ENCODE measurements at places on chromosomes 3 and 15. TPM values are rescaled to one million over a fixed set of nuclear protein-coding genes. Genes with fewer than 3 reads are reported as not detected.

CCRL2 gene
- total RNA-seq, result 14.4 TPM

SHF gene
- 2.1 TPM for total RNA-seq

DNA sequence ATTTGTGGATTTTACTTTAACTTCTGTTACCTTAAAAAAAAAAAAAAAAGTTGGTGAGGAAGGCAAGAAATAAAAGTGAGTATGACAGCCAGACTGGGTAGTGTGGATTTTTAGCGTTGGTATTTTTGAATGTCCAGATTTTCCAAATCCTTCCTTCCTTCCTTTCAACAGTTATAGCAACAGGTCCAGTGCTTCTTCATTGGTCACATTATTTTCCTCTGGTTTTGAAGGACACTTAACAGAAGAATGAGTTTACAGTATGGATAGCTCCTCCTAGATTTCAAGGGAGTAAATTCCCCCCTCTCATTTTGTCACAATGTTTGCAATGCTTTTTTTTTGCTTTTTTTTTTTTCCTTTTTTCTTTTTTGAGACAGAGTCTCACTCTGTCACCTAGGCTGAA is 6.4 kb downstream of the MAPKBP1 start:
- peaks cover 9% of the 10 kb centered on the region for H3K36me3 ChIP-seq
- H3K4me1 ChIP-seq, result peaks cover 45% of the 10 kb centered on the region
- H3K4me3 ChIP-seq, result no peak overlapping the region
- no peak for DNase-seq

- peaks cover 42% of the 10 kb centered on the region for H3K27me3 ChIP-seq
- H3K27ac ChIP-seq, result no peak overlapping the region
- H3K4me3 ChIP-seq, result no peak overlapping the region
- no peaks in the 10 kb centered on the region for H3K36me3 ChIP-seq
Observed at GRCh38 chr15:98501632-98502031, 146.7 kb upstream of the IGF1R start.

DNA sequence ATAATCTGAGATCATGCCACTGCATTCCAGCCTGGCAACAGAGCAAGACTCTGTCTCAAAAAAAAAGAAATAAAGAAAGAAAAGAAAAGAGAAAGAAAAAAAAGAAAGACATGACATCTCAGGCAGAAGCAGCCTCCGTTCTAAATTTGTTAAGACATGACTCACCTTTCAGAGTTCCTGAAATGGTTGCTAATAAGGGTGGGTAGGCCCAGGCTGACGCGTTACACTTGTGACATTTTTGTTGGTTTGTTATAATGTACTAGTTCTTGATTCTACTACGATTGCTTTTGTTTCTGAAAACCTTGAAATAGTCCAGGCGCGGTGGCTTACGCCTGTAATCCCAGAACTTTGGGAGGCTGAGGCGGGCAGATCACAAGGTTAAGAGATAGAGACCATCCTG is 21.0 kb downstream of the SLC25A20 start:
- peaks cover 14% of the 10 kb centered on the region for H3K36me3 ChIP-seq
- no peaks in the 10 kb centered on the region for H3K27me3 ChIP-seq
- no peaks in the 10 kb centered on the region for H3K4me1 ChIP-seq
- no peak overlapping the region for H3K4me3 ChIP-seq
- no peak for DNase-seq

Measured in activated naive CD8-positive, alpha-beta T cell treated with anti-CD3 and anti-CD28 coated beads, Interleukin-2, amount 10 ng/mL, durations not matched to agents 7 days and 5 days (primary cell).